ENCODE measurements at places on chromosomes 1 and 21.
A peak's percentile ranks its signal among the peaks of the same experiment; 100 is the strongest.

DNA sequence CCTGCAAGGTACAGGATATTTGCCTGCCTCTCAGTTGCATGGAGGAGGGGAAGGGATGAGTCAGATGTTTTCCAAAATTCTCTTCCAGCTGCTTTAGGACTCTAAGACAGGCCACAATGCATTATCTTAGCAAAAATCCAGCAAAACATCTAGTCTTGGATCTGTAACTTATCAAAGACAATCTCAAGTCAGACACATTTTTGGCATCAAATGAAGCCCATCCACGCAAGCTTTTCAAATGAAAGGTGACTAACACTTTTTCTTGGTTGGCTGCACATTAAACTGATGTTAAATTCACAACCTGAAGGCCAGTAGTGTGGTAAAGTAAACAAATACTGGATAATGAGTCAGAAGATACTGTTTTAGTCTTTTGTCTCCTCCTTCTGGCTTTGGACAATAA is 21.3 kb downstream of the FAM78B start:
- DNase-seq: no peak

DNA sequence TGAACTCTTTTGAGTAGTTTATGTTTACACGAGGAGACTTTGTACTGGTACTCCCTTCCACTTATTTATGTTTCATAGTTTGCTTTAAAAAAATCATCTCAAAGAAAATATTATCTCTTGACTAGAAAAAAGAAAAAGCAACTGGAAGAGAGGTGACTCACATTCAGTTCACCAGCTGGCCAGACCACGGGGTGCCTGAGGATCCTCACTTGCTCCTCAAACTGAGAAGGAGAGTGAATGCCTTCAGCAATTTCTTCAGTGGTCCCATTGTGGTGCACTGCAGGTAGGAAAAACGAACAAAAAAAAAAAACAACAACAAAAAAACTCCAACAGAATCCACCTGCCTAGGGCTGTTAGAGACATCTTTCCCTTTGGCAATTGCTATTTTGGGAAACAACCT is 102.9 kb downstream of the PTPRC start:
- DNase-seq: peak; percentile 38

- no peak for DNase-seq
Observed at GRCh38 chr1:2840036-2840809, 38.7 kb upstream of the TTC34 start.

GRCh38 chr1:50976890-50977574 is 7.0 kb downstream of the CDKN2C start:
- DNase-seq: peak; percentile 76

All from EL (cell line).